NCI-H2081 treated with DMSO at 0.1 percent for 48 hours (cell line): ENCODE measurements at places on chromosomes 13 and 19.

DNA sequence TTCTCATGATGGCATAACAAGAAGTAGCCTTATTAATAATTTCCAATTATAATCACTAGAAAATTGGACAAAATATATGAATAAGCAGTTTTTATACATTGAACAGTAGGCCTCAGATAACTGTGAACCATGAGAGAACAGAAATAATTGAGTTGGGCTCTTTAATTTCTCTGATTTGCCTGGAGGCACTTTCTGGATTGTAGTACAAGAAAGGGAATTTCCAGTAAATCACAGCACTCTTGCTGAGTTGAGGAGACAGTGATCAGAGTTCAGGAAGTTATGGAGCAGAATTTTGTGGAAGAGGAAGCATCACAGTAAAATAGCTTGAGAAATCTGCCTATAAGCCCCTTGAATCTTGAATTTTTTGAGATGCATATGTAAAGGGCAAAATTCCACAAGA is 216.2 kb downstream of the MAB21L1 start:
- DNase-seq: no peak

DNA sequence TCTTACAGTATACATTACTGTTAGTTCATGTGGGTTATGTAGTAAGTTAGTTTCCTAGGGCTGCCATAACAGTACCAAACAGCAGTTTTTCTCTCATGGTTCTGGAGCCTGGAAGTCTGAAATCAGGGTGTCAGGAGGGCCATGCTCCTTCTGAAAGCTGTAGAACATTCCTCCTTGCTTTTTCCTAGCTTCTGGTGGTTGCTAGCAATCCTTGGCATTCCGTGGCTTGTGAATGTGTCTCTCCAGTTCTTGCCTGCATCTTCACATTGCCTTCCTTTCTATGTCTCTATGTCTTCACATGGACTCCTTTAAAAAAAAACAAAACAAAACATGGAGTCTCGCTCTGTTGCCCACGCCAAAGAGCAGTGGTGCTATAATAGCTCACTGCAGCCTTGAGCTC is 95.4 kb downstream of the WDFY2 start:
- DNase-seq: no peak

- no peak for DNase-seq
These were observed 17.7 kb downstream of the EPN1 start for GRCh38 chr19:55692681-55693081.

DNA sequence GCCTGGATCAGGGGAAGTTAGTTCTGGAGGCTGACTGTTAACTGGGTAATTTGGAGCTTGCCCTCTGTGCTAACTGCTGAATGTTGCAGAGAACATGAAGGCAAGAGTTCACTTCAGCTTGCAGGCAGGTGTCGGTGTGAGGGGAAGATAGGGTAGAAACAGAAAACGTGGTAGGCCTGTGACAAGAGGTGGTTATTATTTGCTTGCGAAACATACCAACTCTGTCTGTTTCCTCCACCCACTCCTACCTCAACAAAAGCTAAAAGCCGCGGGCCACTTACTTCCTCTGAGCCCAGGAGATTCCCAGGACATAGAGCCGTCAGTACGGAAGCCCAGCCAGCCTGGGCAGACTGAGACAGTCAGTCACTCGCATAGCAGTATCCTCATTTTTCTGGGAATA is 119.2 kb upstream of the ABCC4 start:
- no peak for DNase-seq

DNA sequence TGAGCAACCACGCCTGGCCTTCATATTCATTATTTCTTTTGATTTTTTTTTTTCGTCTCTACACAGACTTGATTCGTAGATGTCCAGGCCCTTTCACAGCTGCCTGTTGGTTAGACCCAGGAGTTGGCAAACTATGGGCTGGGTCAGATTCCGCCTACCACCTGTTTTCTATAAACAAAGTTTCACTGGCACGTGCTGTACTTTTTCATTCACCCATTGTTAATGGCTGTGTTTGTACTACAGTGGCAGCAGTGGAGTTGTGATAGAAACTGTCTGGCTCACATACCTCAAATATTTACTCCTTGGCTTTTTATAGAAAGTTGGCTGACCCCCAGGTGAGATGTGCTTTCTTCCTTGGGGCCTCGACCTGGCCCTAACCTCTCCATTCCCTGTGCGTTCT is 72.9 kb upstream of the TEX29 start:
- DNase-seq: no peak

GRCh38 chr13:30863796-30864195 is 42.3 kb upstream of the MEDAG start:
- no peak for DNase-seq

- DNase-seq: no peak
These were observed 7.5 kb downstream of the ARHGEF7 start for GRCh38 chr13:111122631-111123030.

GRCh38 chr13:52945348-52945747 is 83.3 kb upstream of the OLFM4 start:
- DNase-seq: no peak

DNA sequence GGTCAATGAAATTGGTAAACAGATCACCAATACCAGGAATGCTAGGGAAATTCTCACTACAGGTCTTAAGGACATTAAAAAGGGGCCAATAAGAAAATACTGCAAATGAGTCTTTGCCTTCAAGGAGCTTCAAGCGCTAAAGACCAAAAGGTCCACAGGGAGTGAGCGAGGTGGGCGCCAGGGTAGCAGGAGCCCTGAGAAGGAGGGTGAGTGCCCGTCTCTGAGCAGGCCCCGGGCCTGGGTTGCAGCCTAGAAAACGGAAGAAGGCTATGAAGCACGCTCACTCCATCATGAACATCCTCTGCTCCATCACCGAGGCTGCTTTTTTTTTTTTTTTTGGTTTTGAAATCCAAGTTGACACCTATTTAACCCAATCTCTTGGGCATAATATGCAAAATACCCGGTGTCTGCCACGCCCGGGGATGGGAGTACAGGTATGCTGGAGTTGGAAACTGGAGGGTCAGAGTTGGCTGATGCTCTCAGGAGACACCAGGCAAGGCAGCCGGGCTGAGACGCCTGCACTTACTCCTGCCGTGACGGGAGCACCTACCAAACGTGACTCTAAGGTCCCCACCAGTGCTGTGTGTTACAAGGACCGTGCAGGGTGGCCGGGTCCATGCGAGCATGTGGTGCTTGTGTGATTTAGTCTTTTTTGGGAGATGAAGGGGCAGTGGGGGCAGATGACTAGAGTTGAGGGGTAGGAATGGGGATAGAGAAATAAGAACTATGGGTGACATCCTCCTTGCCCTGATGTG is 66.9 kb downstream of the KLF2 start:
- no peak for DNase-seq

DNA sequence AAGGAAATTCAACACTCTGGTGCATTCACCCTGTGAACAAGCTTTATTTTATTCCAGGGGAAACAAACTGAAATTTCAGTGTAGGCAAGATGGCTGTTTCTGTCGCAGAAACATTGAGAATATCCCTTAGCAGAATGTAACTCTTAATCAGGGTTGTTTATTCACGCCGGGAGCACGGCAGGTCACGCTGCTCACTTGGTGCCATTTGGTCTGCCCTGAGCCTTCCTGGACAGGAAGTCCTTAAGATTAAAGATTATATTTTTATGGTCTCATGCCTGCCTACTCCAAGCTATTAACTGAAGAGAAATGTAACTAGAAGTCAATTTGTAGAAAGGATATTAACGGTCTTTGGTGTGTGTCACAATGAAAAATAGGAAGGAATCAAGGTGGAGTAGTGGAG is 185.3 kb upstream of the ARGLU1 start:
- no peak for DNase-seq

DNA sequence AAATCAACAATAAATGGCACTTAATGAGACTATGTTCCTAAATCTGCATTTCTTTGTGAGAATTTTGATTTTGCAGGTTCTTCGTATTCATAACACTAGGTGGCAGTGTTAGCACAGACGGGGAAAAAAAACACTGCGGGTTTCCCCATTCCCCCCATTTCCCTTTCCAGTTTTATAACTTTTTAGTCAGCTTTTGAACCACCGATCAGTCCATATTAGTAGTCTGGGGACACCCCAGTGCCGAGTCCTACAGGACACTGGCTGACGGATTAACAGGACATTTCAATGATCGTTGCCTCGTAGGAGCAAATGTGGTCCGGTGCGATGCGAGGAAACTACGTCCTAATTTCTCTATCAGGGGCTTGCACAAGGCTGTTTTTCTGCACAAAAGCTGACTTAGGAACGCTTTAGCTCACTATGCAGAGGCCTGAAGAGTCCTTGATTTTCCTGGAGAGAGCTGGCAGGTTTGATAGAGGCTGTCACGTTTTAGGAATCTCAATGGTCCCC is 234.3 kb downstream of the LMO7 start:
- no peak for DNase-seq

DNA sequence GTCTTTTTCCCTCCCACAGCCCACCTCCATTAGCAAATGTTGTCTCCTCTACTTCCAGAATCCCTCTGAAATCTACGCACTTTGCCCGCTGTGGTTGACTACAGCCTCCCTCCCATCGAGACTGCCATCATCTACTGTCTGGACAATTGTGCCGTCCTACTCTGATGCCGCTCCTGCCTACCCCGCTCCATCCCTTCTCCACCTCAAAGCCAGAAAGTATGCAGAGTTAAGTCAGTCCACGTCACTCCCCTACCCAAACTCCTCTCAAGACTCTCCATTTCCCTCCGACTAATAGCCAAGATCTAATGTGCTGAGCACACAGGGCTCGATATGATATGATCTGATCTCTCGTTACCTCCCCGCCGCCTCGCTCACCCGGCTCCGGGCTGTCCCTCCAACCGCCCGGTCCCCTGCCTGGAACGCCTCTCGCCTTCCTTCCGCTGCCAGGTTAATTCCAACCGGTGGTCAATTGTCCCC is 556 bp downstream of the CACTIN start:
- DNase-seq: no peak

- DNase-seq: no peak
These were observed 5.6 kb downstream of the BCAM start for GRCh38 chr19:44814517-44814916.

- DNase-seq: no peak
These were observed 214.1 kb downstream of the COL4A1 start for GRCh38 chr13:110092831-110093247.

DNA sequence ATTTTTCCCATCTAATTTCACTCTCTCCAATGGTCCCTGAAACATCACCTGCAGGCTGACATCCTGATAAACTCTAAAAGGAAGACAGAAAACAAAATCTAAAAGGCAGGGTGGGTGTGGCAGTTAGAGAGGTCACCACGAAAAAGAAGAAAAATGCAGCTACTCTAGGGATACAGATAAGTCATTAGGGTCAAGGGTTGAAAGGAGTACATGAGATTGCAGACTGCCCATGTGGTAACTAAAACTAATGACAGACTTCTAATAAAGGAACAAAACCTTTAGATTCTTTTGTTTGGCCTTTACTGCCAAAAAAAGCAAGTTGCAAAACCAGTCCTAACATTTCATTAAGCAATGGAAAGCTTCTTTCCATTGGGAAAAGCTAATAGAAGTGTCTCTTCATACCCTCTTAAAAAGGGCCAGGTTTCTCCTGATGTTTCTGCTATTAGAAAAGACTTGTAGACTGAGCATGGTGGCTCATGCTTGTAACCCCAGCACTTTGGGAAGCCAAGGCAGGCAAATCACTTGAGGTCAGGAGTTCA is 31.0 kb downstream of the THSD1 start:
- no peak for DNase-seq

DNA sequence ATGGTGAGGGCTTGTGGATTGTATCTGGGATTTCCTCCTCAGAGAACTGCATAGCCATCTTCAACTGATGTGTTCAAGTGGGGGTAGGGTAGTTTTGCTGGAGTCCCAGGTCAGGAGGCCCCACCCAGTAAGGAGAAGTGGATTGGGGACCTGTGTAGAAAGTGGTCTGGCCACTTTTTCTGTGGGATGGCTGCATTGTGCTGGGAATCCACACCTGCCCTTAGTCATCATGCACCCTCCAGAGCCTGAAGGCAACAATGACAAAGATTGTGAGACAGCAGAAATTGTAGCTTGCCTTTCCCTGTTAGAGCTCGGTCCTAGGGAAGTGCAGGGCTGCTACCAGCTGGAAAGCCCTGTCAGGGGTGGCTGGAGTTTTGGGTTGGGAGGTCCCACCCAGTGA is 255.4 kb downstream of the NDFIP2 start:
- DNase-seq: no peak

GRCh38 chr19:35907377-35907745 is 734 bp downstream of the TYROBP start:
- DNase-seq: no peak

- DNase-seq: no peak
These were observed 3.2 kb downstream of the ATP4B start for GRCh38 chr13:113654591-113655345.

DNA sequence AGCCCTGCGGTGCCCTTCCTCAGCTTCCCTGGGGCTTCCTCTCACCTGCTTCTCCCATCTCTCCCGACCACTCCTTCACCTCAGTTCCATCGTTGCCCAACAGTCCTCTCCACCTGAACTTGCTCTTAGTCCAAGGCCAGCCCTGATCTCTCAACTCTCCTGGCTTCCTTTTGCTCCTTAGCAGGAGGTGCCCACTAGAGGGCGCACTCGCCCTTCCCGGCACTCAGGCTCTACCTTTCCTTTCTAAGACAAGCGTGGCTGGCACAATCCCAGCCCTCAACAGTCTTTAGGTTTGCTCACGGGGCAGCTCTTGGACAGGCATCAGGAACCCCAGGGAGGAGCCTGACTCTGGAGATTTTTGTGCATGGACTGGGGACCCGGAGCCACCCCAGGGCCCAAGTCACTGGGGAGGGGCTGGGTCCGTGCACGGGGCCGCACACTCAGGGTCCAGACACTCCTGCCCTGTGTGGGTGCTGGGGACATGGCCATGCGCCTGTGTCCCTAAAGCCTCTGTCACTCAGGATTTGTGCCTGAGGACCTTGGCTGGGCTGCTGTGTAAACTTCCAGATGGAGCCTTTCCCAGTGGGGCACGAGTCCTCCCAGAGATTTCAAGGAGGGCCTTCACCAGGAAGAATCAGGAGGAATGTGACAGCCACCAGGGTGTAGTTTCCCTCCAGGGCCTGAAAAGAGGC is 12.1 kb upstream of the CEACAM8 start:
- DNase-seq: no peak

GRCh38 chr13:37201081-37201480 is 95.6 kb upstream of the CSNK1A1L start:
- no peak for DNase-seq

GRCh38 chr13:76937281-76937820 is 11.0 kb upstream of the ACOD1 start:
- DNase-seq: no peak

DNA sequence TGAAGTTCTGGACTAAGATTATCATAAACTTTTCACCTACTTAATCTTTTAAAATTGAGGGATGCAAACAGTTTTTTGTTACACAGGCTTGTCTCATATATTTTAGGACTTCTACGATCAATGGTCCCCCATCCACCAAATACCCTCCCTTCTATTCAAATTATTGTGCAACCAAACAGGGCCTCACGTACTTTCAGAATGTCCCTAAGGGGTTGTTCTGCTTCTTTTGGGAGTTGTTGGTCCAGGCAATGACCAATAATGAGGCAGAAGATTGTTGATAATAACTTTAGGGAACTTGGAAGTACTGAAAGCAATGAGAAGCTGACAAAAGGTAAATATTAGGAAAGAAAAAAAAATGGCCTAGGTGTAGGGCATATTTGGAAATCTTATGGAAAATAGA is 2.9 kb downstream of the DNAJC15 start:
- DNase-seq: no peak
